ENCODE measurements at places on chromosomes 16 and 17.

DNA sequence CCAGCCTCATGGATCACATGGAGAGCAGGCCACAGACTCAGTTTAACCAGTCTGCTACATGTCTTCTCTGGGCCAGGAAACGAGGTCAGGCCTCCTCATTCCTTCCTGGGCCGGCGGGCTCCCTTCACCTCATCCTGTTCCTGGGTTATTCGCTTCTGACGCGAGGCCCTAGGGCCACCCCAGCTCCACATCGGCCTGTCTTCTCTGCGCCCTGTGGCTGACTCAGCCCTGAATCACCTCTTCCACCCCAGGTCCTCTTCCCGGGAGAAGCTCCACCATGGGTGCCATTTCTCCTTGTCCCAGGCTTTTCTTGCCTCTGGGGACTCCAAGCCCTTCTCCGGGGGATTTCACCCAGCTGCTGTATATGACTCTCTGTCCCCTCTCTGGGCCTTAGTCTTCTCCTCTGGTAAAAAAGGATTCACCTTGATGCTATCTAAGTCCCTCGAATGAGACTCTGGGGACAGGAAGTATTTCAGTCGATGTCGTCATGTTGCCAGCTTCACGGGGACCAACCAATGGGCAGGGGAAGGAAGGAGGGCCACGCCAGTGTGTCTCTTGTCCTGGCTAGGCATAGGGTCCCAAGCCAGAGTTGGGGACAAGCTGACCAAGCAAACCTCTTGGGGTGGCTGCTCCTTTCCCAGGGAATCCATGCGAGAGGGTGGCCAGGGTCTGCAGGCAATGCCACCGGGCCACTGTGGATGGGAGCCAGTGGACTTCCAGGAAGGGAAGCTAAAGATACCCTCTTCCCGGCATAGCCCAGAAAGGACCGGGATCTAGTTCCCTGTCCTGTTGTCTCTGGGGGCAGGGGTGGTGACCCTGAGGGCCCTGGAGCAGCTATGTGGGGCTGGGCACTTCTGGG lies 58.7 kb downstream of the SOCS3 start:
- DNase-seq: no peak

DNA sequence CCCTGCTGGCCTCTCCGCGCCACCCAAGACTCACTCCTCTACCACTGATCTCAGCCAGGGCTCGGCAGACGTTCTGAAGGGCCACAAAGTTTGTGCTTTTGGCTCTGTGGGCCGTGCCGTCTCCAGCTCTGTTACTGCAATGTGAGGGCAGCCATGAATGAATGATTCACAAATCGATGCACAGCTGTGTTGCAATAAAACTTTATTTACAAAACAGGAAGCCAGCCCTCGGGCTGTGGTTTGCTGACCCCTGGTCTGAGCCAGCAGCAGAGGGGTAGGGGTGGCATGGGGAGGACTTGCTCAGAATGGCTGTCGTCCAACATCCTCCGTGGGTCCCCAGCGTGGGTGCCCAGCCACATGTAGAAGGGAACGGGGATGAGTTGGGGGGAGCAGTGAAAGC lies 63.0 kb upstream of the PVALEF start:
- DNase-seq: no peak

- no peak for DNase-seq
These were observed 385.8 kb upstream of the MAF start for GRCh38 chr16:79986352-79986751.

DNA sequence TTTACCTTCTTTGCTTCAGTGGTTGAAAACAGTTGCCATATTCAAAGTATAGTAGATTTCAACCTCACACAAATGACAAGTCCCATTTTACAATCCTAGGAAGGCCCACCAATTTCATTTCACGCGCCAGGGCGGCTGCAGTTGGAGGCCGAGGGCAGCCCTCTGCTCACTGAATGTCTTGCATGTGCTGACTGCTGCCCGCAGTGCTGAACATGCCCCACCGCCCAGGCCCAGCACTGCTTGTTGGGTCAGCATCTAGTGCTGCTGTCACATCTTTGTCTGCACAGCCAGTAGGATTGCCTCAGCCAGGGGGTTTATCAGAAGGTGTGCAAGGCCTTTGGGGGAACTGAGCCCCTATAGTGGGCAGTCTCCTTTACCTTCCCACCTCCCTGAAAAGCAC lies 11.5 kb downstream of the SMCR8 start:
- DNase-seq: no peak

GRCh38 chr17:64941045-64941444 lies 21.8 kb upstream of the LRRC37A3 start:
- DNase-seq: no peak

DNA sequence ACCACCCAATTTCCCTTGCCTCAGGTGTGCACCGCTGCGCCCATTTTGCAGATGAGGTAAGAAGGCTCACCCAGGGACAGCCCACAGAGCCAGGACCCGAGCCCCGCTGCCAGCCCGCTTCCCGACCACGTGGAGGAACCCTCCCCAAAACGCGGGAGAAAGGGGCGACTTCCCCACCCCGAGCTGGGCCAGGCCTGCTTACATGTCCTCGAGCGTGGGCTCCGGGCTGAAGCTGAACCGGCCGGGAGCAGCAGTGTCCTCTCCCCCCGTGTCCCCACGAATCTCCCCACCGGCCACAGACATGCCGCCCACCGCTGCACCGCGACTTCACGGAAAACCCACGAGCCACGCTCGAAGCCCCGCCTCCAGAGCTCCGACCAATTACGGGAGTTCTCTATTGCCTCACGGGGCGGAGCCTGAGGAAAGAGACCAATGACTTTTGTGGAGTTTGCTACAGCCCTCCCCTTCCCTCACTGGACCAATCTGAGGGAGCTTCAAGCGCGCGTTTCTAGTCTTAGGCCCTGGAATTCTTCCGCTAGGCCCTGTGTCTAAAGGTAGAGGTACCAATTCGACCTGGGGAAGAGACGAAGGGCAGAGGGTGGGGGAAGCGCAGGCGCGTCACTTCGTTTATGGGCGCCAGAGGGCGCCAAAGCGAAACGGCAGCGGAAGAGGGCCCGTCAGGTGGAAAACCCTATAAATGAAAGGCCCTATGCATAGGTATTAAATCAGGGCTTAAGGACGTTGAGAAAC lies at the start of gene DCTPP1:
Gene DCTPP1, minus strand, starts transcription at position 353 of the 750 bp plus-strand sequence. Its CDS starts 50 bp downstream, at position 303.
- peak; percentile 98 for DNase-seq

DNA sequence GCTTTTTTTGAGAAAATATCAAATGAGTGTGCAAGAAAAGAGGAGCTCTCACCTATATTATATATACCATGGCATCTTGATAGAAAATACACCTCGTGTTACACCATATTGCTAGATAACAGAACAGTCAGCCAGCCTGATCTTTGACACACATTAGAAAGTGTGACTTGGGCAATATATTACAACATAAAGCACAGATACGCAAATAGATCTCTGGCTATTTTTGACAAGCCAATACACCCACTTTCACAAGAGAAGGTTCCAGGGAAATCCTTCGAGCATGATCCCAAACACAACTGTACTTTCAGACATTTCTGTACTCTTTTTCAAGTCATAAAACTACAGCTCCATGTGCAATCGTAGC lies 9.4 kb downstream of the GGA2 start:
- DNase-seq: no peak

DNA sequence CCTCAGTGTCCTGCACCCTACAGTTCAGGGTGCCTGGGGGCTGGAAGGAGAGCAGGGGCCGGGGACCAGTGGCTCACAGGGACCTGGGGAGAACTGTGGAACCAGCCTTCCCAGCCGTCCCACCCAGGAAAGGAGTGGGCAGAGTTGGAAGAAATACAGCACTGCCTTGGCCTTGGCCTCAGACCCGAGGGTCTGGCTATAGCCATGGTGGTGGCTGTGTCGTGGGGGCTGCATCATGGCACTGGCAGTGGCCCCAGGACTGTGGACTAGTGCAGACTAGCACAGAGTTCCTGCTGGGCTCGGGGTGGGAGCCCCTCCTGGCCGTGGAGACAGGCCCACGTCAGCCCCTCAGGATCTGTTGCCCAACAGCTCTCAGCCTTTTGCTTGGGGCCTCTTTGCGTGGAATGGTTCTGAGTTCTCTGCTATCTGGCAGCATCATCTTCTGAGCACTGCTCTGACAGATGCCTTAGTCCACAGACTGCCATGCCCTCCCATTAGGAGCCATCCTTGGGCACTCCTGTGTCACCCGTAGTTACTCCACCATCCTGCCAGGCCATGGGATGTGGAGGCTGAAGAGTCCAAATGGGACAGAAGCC lies 12.6 kb upstream of the DNASE1 start:
- no peak for DNase-seq

DNA sequence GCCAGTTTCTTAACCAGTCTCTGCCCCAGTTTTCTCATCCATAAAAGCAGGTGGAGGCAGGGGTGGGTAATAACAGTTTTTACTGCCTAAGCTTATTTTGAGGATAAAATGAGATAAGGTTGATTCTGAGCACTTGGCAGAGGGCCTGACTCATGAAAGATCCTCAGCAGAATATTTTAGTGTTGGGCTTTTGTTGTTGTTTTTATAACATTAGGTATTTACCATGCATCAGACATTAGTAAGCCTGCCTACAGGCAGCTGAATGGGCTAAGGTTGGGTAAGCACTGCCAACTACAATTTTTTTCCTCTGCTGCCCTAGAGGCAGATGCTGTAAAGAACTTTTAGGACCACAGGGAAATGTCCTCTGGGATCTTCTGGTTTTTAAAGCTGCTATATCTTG lies 43.1 kb downstream of the SCNN1G start:
- DNase-seq: no peak

DNA sequence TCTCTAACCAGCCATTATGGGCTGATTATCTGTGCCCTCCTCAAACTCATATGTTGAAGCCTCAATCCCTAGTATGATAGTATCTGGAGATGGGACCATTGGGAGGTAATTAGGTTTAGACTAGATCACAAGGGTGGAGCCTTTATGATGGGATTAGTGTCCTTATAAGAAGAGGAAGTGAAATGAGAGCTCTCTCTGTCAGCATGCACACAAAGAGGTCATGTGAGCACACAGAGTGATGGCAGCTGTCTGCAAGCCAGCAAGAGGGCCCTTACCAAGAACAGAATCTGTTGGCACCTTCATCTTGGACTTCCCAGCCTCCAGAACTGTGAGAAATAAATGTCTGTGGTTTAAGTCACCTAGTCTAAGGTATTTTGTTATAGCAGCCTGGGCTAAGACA lies 101.9 kb downstream of the PCTP start:
- no peak for DNase-seq

DNA sequence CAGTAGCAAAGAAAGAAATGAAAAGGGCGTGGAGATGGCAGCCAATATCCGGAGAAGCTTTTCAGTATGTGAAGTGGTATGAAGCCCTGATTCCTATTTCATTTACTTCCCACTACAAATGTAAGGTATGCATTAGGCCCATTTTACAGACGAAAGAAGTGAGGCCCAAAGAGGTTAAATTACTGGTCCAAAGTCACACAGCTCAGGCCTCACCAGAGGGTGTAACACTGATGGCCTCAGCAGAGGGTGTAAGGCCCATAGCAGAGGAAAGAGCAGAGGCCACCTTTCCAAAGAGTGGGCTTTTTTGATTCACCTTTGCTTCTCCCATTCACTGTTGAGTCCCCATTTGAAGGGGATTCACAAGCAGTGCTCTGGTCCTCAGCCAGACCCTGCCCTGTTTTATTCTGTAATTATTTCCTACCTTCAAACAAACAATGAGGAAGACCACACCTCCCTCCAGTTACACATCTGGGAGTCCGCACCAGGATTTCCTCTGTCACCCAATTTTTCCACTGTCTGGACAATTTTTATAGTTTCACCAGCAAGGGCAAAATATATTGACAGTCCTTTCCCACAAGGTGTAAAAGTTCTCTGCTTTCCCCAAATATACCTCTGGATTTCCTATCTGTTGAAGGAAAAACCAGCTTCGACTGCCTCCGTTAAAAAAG lies 7.1 kb downstream of the ZFHX3 start:
- DNase-seq: no peak

GRCh38 chr16:66620429-66620795 lies 15.9 kb downstream of the CMTM3 start:
- no peak for DNase-seq

GRCh38 chr16:10339777-10340732 lies 45.8 kb upstream of the ATF7IP2 start:
- no peak for DNase-seq

DNA sequence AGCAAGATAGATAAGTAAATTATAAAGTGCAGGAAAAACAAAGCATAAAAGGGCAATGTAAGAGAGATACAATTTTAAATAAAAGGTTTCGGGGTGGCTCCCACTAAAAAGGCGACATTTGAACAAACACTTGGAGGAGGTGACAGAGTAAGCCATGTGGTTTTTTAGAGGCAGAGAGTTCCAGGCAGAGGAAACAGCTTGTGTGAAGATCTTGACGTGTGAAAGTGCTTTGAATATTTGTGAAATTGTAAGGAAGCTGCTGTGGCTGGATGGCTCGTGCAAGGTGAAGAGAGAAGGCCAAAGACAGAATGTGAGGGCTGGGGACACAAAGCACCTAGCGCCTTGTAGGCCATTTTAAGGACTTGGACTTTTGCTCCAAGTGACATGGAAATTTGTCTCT lies 28.6 kb upstream of the HYDIN start:
- no peak for DNase-seq

- DNase-seq: no peak
These were observed 439.5 kb downstream of the WWOX start for GRCh38 chr16:78538919-78539318.

DNA sequence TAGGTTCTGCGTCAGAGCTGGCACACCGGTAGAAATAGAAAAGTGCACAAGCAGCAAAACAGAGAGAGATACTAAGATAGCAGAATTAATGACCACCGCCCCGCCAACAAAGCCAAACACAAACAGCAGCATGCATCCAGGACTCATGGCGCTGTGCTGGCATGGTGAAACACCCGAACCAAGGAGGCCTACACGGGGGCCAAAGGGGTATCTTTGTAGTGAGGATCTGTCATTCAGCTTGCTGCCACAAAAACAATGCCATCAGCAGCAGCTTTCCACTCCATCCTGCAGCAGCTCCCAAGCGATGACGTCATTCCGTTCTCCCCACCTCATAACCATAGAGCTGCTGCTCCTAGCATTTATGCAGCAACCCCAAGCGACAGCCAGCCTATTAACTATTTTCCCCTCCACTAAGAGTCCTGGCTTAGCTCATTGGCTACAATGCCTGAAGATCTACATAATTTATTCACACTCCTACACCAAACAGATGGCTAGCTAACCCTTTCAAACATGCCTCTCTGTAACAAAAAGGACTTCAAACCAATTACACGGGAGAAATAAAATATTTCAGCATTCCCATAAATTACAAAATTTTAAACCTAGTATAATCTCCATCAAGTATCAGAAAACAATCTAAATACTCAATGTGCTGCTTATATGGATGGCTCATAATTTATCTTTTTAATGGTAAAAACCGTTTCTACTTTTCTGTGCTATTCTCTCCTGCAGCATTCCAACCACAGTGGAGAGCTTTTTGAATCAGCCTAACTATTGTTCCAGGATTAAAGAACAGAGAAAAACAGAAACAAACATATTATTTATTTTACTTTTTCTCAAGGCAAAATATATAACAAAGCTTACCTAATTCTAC lies 73.9 kb downstream of the SPAG9 start:
- DNase-seq: no peak

DNA sequence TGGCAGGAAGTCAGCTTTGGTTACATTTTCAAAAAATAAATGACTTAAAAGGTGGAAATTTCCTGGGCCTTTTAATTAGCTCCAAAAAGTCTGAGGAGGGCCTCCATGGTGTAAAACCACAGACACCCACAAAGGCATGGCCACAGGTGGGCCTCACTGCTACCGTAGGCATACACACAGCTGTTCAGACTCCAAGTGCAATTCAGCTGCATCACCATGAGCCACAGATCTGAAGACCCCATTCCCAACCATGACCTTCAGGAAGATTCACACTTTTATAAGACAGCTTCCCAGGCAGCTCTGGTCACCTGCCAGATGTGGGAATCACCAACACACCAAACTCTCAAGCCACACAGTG lies 20.6 kb downstream of the CSNK2A2 start:
- DNase-seq: no peak

GRCh38 chr16:47481698-47482374 lies 20.7 kb downstream of the PHKB start:
- no peak for DNase-seq
